Muscle of back (tissue), 13 donors: ENCODE measurements at places on chromosomes 7 and 10. TPM values are rescaled to one million over a fixed set of nuclear protein-coding genes. Genes with fewer than 3 reads are reported as not detected.

AZGP1 gene
- 0.84 TPM for polyA plus RNA-seq

SEMA3E gene
- 3.3 TPM for polyA plus RNA-seq

DNA sequence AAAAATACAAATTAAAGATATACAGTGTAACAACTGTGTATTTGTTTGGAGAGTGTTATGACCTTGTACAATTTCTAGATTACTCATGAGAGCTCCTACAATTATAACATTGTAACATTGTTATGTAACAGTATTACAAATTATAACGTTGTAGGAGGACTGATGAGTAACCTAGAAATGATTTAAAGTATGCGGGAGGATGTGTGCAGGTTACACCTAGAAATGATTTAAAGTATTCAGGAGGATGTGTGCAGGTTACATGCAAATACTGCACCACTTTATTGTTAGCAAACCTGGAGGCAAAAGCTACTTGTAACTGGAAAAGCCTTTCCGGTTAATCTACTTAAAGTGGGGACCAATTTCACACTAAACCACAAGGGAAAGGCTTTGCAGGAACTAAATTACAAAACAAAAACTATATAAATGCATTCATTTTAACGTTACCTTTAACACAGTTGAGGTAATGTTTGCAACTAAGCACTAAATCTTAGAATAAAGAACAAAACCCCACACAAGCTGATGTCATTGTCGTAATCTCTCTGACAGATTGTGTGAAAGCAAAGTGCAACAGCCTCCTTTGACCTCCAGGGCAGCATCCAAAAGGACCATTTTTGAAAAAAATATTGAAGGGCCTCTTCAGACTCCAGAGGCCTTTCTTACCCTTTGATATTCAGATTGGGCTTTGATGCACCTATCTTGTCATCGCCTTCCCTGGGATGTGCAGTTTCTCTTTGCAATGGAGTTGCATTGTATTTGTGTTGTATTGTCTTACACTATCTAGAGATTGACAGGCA is 522.1 kb upstream of the FOXK1 start:
- no peak for DNase-seq

DNA sequence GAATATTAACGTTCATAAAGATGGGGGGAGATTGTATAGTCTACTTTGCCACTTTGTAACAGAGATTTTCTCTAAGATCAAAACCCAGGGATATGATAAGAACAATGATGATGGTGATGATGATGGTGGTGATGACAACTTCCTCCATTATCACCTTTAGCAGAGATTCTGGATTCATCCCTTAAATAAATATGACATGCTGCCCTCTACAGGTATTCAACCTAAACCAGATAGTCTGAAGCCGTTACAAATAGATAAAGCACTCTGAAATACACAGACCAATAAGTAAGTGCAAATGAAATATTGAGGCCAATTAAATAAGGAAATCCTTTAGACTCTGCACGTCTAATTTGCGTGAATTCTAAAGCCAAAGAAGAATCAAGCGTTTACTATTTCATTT is 211.5 kb downstream of the CREB5 start:
- DNase-seq: no peak

DNA sequence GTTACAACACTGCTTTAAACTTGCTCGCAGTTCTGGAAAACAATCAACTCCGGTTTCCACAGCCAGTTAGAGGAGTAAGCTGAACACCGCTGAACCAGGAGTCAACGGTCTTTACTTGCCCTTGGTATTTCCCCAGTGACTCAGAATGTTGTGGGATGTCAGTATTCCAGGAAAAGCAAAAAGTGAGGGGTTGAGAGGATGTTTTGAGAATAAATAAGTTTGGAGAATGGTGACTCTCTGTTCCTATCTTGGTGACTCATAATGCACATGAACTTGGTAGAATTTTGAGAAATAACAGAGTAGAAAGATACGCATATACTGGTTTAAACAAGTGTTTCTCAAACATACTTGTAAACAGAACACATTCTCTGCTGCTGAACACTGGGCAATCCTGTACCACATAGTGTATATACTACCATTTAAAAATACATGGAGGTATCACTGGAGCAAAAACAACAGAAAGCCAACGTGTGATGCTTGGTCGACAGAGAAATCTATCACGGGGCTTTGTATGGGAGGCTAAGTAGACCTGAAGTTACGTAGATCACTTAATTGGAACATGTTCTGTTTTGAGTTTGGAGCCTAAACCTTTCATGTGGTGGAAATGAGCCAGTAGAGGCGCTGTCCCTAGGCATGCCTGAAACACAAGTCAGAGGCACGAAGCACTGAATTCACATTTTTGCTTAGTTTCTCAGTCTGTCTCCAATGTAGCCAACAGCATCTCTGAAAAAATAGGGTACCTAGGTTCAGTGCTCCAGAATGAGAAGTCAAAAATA is 534.3 kb downstream of the PARD3 start:
- peak; percentile 86 for DNase-seq

DNA sequence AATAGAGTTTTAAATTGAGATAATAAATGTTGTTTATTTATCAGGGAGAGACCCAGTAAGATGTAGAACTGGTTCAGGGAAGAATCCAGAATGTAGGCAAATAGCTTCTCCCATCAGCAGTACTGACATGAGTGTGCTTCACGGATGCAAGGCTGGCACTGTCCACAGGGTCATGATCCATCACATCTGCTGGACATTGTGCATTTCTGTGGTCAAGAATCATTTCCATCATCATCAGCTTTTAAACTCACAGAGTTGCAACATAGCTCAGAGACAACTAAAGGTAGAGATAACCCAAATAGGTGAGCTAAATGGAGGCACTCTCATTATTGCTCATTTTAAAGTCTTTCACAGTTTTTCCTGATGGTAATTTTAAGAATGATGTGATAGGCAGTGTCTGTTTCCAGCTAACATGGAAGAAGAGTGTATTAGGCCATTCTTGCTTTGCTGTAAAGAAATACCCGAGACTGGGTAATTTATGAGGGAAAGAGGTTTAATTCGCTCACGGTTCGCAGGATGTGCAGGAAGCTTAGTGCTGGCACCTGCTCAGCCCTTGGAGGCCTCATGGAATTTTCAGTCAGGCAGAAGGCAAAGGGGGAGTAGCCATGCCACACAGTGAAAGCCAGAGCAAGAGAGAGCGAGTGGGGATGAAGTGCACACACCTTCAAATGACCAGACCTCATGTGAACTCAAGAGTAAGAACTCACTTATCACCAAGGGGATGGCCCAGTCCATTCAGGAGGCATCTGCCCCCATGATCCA is 80.8 kb downstream of the INPP5A start:
- no peak for DNase-seq

DNA sequence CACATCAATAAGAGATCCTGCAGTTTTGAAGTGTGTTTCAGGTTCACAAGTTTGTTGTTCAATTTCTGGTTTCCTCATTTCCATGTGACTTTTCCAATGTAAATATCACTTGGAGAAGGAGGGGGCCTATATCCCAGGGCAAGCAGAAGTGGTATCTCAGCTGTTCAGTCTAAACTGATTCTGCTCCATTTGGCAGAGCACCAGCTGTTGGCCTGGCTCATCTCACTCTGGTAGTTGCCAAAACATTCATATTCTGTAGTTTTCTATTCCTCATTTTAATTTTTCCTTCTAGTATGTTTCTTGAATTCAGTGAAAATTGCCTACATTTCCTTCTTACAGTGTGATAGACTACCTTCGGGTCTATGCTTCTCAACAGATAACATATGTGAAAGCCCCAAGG is 101.8 kb upstream of the TAC1 start:
- no peak for DNase-seq

- no peak for DNase-seq
These were observed 387.5 kb downstream of the CCSER2 start for GRCh38 chr10:84715911-84716310.
